ENCODE measurements at places on chromosomes 11 and 22.

DNA sequence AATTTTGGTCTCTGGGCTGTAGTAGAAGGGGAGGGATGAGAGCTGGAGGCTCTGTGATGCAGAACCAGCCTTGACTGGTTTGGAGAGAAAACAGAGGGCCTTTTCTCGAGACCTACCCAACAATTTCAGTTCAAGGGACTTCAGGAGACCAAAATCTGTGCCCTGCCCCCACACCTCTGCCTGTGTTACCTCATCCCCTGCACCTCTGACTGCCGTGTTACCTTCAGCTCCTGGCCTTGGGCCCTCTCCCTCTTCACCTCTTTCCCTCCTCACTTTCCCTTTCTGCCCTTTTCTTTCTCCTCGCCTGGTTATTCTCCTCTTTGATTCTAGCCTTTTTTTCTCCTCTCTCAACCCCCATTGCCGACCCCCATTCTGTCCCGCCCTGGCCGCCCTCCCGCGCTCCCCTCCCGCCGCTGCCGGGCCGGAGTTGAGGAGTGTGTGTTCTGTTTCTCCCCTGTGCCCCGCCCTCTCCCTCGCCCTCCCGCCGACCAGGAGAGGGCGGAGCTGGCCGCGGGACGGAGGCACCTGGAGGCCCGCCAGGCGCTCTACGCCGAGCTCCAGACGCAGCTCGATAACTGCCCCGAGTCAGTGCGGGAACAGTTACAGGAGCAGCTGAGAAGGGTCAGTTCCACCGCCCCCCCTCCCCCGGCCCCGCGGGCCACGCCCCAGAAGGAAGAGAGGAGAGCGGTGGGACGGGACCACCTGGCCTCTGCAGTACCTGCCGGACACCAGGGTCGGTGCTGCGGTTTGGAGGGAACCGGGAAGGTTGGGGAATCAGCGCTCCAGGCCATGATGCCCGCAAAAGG lies 27.2 kb downstream of the PHLDB1 start:
- DNase-seq, result peak; percentile 30

GRCh38 chr11:114892381-114893197 lies 214.3 kb downstream of the NXPE2 start:
- DNase-seq, result no peak

- DNase-seq, result no peak
These were observed 19.3 kb downstream of the RFPL1 start for GRCh38 chr22:29457730-29458129.

- peak; percentile 46 for DNase-seq
These were observed 1.6 kb downstream of the NR1H3 start for GRCh38 chr11:47259232-47259977.

GRCh38 chr11:76209375-76209972 lies 3.2 kb upstream of the WNT11 start:
- DNase-seq, result peak; percentile 47

DNA sequence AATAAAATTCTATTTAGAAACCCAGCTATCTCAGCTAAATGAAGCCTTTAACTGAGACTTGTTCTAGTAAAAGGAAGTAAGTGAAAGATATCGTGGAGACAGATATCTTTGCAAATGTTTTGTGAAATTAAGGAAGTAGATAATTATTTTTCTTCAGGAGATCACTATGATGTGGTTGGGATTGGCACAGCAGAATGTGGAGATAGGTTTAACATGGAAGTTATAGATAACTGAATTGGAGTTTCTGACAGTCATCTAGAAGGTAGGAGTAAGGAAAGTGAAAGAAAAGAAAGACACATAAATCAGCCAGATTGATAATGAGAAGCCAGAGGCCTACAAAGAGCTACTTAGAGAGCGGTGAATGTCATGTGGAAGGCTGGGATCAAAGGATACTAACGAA lies 4.7 kb upstream of the CASP5 start:
- no peak for DNase-seq

- no peak for DNase-seq
These were observed 944.6 kb downstream of the OPCML start for GRCh38 chr11:132587716-132588115.

GRCh38 chr11:2901854-2902783 lies 16.5 kb upstream of the CDKN1C start:
- peak; percentile 85 for DNase-seq

DNA sequence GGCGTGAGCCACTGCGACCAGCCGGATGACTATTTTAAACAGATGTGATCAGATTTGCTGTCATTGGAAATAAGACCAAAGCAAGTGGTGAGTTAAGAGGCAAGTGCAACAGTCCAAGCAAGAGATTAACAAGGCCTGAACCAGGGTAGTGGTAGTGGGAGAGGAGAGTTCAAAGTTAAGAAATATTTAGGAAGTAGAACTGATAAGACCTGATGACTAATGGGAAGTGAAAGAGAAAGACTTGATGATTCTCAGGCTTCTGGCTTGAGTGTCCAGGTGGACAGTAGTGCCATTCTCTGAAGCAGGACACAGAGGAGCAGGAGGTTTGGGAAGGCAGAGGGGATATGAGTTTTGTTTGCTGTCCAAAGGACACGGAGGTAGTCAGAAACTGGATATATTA lies 7.2 kb downstream of the NDUFC2 start:
- no peak for DNase-seq

DNA sequence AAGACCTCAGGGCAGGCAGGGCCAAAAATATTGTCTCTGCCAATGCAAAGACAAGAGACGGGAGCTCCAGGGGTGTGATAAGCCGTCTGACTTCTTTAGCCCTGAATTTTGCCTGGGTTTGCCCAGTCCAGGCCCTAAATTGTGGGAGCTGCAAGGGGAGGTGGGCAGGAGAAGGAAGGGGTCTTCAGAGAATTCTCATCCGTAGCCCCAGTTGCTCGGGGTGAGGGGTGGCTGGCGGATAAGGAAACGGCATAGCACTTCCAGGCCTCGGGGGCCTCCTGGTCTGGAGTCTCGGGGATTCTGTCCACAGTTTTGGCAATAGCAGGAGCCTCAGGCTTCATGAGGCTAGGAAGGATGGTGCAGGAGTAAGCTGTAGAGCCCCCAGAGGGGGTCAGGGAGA lies 7.4 kb downstream of the CD5 start:
- peak; percentile 18 for DNase-seq

DNA sequence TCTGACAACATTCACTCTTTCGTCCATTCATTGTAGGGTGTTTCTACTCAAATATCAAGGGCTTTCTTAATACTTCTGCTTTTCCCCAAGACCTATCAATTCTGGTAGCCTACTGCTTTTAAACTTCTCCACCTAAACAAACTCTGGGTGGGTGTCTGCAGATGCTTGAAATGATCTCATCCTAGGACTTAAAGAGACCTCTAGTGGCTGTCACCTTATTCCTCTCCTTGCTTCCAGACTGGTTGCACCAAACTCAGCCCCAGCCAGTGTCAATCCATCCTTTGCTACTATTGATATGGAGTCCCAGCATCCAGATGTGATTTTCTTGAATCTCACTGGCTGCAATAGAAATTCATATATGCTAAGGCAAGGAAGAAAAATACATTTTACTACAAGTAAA lies 274.7 kb downstream of the NXPE2 start:
- no peak for DNase-seq

- DNase-seq, result no peak
These were observed 111.0 kb downstream of the RAB38 start for GRCh38 chr11:88064097-88064705.

DNA sequence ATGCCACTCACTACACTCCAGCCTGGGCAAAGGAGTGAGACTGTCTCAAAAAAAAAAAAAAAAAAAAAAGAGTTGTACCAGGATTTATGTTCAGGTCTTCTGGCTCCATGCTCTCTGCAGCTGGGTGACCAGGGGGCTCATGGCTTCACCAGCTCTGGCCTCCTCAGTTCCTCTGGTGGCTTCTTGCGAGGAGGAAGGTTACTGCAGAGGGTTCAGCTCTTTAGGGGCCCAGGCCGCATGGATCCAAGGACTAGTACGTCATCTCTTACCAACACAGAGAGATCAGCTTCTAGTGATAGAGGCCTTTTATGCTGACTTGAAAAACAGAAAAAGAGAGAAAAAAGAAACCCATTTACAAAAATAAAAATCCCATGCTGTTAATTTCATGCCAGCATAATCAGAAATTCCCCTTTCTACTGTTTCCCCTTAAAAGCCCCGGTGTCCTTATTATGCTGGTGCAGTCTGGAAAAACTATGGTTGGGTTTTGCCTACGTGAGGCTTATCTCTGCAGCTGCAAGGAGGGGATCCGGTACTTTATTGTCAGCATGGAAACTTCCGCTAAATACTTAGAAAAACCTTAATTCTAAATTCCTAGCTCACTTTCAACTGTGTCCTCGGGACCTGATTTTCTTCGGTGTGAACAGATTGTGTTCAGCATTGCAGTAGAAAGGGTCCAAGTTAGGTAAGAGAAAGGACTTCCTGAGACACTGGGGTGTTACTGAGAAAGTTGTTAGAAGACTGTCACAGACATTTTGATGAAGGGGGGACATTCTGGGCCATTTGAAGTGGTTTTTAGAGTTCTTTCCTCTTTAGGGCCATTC lies 13.7 kb downstream of the ZBTB16 start:
- no peak for DNase-seq

GRCh38 chr11:26286472-26287066 lies 45.4 kb upstream of the ANO3 start:
- no peak for DNase-seq

- DNase-seq, result no peak
These were observed 6.0 kb upstream of the XKR3 start for GRCh38 chr22:16831257-16831656.

GRCh38 chr11:32894149-32894827 lies 1.7 kb downstream of the QSER1 start:
- DNase-seq, result no peak

DNA sequence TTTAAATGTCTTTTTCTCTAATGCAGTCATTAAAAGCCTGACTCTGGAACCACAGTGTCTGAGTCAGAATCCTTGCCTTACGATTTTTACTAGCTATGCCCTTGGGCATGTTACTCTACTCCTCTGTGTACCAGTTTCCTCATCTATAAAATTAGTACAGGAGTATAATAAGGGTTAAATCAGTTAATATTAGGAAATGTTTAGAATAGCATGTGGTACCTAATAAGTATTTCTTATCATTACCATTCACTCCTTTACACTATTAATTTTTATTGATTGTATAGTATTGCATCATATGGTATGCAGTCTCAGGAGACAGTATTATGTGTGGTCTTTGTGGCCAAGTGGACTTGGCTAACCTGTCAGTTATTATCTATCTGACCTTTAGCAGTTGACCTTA lies 68.2 kb downstream of the METTL15 start:
- no peak for DNase-seq

DNA sequence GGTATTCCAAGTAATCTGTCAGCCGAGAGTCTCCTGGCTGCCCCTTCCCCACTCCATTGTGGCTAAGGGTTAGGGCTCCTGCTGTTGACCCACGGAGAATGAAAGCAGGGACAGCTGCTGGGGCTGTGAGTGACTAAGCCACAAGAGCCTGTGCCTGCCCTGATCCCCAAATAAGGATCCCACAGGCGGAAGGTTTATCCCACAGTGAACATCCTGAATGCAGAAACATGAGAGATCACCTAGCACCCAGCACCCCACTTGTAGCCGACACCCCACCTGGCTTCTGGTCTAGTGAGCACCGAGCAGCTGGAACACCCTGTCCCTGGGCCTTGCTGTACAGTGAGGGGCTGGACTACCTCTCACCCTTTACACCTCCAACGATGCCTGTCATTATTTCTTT lies 117.7 kb upstream of the LMO1 start:
- DNase-seq, result no peak

GRCh38 chr11:24093375-24093774 lies 403.5 kb upstream of the LUZP2 start:
- no peak for DNase-seq

DNA sequence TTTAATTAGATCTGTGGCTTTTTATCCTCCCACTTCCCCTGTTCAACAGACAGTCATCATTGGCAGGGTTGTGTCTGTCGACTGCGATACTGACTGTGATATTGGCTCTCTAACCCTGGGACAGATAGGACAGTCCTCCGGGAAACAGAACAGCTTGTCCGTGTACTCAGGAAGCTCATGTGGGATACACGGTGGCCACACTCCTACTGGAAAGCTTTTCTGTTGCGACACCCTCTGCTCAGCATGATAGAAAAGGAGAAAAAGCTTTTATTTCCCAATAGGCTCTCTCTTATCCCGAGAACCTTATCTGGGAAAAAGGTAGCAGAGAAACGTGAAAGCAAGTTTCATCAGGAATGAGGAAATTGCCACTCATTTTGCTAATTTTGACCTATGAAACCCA lies 60.4 kb upstream of the HSPA8 start:
- no peak for DNase-seq

GRCh38 chr22:20440637-20441591 lies 3.3 kb upstream of the SCARF2 start:
- no peak for DNase-seq

- DNase-seq, result no peak
These were observed 520.4 kb downstream of the SOX6 start for GRCh38 chr11:15835788-15836411.

DNA sequence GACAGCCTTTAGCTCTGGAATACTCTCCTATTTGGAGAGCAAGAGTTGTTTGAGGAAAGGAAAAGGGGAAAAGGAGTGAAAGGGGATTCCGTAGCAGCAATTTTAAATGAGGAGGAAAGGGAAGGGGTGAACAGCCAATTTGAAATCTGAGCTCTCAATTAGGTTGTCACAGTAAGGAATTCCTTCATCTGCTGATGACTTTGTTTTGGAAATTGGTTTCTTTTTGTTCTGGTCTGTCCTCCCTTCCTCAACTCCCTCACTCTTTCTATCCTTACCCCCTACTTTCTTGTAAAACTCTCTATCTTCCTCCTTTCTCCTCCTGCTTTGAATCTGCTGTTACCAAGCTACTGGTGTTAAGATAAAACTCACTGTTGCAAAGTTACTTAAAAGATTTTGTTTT lies 1155.6 kb downstream of the DLG2 start:
- DNase-seq, result no peak

- no peak for DNase-seq
These were observed 23.4 kb upstream of the GPR83 start for GRCh38 chr11:94424662-94425061.

DNA sequence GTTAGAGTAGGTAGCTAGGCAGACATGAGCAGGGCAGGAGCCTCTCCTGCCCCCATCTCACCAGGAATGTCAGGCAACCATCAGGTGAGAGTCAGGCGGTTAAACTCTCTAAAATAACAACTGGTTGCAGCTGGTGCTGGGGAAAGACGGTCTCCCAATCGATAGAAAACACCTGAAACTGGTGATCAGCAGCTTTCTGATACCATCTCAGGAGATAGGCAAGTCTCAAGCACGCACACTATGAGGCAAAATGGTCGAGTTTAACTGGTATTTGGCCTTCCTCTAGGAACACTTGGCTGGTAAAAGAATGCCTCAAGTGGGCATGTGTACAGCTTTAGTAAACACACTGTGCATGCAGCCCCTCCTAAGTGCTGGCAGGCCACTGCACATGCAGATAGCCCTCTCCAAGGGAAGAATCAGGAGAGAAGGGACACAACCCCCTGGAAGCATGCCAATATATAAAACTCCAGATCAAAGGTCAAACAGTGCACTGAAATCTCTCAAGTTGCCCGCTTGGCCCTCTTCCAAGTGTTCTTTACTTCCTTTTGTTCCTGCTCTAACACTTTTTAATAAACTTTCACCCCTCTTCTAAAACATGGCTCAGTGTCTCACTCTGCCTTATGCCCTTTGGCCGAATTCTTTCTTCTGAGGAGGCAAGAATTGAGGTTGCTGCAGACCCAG lies 88.7 kb downstream of the USP35 start:
- no peak for DNase-seq

GRCh38 chr22:46043816-46044620 lies 67.1 kb upstream of the WNT7B start:
- peak; percentile 26 for DNase-seq
